ENCODE measurements at places on chromosomes 12 and 14.

DNA sequence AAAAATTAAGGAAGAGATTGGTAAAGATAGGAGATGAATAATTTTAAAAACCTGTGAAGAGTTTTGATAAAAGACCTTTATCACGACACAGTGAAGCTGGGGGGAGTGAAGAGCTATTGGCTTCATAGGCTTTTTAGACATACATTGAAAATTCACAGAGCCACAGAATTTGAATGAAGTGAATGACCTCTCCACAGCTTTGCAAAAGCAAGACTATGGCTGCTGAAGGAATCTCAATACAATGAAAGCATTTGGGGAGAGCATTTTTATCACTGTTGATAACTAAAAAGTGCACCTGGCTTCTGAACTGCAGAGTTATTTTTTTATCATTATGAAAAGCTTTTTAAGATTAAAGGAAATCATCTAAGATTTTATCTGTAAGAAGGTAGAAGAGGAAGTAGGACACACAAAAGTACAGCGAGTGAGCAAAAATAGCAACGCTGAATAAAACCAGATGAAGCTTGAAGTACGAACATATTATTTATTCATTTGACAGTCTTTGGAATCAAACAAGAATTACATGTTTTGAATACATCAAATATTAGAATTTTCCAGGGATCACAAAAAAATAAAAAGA lies 317.5 kb downstream of the KCNC2 start:
- no peak for DNase-seq

DNA sequence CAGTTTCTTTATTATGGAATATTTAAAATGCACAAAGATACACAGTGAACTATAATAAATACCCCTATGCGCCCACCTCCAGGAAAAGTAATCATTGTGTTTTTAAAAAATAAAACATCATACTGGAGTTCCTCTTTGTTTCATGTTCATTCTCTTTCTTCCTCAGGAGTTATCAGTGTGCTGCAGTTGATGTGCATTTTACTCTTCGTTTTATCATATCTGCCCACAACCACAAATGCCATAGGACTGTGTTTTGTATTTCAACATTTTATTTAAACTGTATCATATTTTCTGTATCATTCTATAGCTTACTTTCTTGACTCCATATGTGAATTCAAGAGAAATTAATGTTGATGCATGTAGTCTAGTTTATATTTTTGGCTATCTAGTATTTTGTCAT lies 53.9 kb downstream of the TSHR start:
- no peak for DNase-seq

DNA sequence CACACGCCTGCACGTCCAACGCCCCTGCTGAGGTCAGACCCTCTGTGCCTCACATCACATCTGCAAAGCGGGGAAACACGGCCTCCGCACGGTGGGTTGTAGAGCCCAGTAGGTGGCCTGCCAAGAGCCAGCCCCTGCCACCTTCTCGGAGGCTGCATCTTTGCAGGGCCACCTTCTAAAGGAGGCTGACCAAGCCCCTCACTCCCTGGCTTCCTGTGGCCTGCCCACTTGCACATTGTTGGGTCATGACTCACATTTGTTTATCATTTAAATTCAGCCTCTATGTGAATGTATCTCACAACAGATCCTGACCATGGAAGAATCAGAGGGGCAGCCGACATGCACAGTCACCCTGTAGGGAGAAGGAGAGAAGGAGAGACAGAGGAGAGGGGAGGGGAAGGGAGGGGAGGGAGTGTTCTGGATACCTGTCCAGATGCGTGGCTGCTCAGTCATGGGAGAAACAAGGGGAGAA lies 319.5 kb upstream of the DIO3 start:
- no peak for DNase-seq

- DNase-seq = no peak
These were observed 220.3 kb upstream of the ARID2 start for GRCh38 chr12:45509187-45509586.

DNA sequence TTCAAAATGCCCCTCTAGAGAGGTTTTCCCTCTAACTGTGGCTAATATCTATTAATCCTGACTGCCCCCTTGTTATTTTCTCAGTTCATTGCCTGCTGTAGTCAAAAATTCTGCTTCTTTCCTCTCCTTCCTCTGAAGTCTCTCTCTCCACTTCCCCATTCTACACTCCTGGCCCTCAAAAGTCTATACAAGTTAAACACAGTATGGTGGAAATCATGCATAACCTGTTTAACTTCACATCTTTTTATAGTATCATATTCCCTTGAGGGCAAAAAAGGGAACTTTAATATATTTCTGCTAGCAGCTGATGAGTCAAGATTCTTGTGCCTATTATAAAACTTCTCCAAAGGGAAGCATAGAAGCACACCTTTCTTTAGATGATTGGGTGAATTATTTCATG lies 16.7 kb downstream of the GRIP1 start:
- no peak for DNase-seq

- no peak for DNase-seq
These were observed 4.5 kb upstream of the DPF3 start for GRCh38 chr14:72898448-72898847.

DNA sequence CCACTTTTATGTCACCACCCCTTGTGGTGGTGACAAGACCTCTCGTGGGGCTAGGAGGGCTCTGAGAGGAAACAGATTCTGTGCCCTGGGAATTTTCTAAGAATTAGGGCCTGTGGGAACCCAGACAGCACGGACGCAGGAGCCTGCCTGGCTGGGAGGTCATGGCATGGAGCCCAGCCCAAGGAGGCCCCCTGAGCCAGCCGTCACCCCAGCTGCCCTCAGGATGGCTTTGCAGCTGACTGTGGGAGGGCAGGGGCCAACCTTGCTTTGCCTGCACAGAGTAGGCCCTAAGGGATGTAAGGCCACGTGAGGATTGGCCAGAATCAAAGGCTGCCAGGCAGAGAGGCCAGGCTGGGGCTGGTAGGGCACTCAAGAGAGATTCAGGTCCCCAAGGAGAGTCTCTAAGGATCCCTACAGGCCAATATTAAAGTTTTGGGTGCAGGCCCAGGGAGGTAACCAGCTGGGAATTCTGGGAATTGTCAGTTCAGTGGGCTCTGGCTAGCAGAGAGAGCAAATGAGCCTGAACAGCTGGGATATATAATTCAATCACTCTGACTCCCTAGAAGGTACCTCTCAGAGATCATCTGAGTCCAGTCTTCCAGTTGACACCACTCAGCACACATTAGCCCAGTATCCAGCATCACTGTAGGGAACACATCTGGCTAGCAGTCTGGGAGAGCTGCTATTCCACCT lies 6.4 kb downstream of the LTBP2 start:
- DNase-seq = no peak
